ENCODE measurements at places on chromosomes 2 and 18.

DNA sequence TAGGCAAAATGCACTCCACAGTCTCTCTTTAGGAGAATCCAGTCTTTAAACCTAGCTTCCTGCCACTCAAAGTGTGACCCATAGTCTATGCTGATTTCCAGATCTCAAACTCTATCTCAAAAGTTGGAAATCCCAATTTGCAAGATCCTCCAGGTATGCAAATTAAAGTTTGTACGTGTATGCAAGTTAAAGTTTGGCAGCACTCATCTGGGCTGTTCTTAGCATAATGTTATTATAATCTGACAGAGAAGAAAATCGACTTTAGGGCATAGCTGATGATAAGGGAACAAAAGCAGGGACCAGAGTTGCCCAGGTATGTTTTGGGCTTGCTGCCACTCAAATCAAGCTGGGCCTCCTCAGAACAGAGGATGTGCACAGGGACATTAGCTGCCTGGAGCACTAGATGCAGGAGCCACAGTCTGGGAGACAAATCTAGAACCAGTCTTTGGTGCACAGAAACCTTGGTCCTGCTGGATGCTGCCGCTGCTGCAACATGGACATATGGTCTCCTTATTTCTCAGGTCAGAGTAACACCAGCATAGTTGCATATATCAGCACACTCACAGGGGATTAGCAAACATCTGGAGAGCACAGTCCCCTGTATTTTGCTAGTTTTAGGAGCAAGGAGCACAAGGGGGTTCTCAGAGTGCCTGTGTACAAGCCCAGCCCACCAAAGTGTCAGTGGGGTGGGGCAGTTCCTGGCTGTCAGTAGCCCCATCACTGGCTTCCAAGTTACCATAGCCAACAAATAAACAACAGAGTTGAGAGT is 242.6 kb downstream of the TTC32 start:
- no peak for DNase-seq

- no peak for DNase-seq
Measured at GRCh38 chr2:30639836-30640235, 167.4 kb downstream of the CAPN13 start.

DNA sequence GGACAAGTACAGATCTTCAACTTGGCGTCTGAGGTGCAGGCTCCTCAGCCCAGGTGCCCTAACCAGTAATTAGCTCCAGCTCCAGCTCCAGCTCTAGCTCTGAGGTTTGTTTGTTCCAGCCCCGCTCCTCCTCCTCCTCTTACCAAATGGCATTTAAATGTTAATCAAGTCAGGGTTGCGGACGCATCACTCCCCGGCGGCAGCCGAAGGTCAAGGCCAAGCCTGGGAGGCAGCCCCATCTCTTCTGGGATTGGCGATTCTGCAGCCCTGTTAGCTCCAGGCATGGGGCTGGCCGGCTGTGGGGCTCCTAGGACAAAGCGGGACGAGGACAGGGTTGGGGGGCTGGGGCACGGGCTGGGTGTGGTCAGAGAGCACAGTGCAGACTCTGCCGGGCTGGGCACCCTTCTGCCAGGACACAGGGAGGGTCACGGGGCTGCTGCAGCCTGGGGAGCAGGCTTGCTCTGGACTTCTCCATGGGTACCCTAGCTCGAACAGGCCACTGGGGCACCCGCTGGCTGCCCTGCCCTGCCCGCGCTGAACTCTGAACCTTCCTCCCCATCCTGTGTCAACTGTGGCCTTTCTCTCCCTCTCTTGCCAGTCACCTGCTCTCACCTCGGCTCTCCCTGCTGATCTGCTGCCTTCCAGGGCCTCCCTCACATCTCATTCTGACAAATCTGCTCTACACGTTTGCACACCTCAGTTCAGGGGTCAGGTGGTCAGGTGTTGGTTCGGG is 203.3 kb downstream of the CELF4 start:
- no peak for DNase-seq

DNA sequence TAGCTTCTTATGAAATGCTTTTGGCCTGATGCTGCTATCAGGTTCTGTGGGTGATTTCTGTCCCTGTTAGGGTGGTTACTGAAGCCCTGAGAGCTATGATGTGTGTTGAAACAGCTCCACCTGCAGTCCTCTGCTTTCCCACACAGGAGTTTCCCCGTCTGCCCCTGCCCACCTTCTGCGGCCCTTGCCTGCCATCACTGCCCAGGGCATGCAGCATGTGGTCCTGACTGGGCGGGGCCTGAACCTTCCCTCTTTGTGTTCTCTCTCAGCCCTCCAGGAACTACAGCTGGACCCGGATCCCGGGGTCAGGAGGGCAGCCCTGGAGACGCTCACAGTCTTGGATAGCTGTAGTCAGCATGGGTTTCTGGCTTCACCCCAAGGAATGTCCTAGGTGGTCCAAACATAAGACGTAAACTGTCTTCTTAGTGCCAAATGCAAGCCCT is 21.4 kb downstream of the HJURP start:
- DNase-seq: no peak

DNA sequence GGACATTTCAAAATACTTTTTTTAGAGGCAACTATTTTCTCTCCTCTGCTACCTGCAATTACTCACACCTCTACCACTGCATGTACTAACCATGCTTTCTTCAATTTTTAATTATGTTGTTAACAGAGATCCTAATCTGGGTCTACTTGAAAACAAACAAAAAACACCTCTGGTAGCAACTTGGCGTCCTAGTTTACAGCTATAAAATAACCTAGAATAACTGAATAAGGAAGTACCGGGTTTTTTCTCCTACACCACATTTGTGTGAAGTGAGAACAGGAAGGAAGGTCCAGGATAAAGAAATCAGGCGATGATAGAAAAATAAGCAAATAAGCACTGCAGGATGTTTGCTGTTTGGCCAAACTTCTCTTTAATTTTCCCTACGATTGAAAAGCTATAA is 633.5 kb downstream of the LRP1B start:
- no peak for DNase-seq

DNA sequence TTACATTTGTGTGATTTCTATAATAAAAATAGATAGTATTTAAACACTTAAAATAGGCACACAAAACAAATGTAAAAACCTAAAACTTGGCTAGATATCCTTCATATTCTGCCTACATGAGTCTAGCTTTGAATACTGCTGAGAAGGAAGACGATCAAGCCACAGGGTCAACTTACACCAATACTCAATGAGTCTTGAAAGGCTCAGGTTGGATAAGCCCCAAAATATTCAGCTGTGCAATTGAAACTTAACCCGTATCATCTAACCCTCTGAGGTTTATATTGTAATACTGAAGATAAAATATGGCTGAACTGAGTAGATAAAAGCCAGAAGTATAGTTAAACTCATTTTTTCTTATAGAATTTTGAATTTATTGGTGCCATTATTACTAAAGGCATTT is 313.0 kb upstream of the NRXN1 start:
- no peak for DNase-seq

DNA sequence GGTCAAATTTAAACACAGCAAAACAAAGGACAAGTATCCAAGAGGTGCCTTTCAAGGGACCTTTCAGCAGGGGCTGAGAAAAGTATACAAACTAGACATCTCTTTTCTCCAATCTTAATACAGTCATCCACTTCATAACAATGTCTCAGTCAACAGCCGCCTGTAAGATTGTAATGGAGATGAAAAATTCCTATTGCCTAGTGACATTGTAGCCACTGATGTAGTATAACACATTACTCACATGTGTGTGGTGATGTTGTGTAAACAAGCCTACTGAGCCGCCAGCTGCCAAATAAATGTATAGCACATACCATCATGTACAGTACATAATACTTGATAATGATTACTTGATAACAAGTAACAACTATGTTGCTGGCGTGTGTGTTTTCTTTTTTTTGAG is 31.0 kb downstream of the VIT start:
- DNase-seq: no peak

GRCh38 chr2:121058852-121059558 is 226.0 kb downstream of the TFCP2L1 start:
- no peak for DNase-seq

- DNase-seq: no peak
Measured at GRCh38 chr18:31590570-31590969, 1.1 kb upstream of the TTR start.

- DNase-seq: no peak
Measured at GRCh38 chr2:99631700-99632099, 141.9 kb upstream of the REV1 start.

GRCh38 chr2:192137451-192137850 is 57.3 kb downstream of the TMEFF2 start:
- no peak for DNase-seq

DNA sequence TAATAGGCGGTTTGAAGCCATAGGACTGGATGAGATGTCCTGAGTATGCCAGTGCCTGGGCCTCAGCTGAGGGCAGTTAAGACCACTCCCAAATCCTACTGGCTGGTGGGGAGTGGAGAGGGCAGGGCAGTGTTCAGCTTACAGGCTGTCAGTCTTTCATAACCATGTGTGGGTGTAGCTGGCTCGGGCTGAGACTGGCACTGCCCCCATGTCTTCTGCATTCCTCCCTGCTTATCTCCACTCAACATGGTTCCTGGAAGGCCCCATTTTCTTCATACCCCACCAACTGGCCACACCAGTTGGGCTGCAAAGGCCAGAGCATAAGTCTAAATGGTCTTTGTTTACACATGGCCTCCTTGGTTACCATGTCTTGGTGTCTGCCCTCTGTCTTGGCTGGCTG is 17.2 kb upstream of the IL37 start:
- DNase-seq: no peak

DNA sequence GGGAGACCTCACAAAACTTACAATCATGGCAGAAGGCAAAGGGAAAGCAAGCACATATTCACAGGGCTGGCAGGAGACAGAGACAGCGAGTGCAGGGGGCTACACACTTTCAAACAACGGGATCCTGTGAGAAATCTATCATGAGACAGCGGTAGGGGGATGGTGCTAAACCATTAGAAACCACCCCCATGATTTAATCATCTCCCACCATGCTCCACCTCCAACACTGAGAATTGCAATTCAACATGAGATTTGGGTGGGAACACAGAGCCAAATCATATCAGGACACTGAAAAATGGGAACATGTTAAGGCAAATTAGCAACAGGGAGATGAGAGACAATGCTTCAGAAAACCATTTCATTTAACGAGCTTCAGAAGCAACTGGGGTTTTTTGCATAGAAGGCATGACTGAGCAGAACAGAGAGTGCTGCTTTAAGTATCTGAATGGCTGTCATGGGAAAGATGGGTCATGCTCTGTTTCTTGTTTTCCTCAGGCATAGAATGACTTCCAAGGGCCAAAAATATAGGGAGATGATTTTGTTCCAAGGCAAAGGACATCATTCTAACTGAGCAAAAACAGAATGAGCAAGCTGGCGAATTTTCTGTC is 100.8 kb upstream of the MAP2 start:
- no peak for DNase-seq

- DNase-seq: no peak
Measured at GRCh38 chr2:20190170-20190569, 34.8 kb downstream of the SDC1 start.

DNA sequence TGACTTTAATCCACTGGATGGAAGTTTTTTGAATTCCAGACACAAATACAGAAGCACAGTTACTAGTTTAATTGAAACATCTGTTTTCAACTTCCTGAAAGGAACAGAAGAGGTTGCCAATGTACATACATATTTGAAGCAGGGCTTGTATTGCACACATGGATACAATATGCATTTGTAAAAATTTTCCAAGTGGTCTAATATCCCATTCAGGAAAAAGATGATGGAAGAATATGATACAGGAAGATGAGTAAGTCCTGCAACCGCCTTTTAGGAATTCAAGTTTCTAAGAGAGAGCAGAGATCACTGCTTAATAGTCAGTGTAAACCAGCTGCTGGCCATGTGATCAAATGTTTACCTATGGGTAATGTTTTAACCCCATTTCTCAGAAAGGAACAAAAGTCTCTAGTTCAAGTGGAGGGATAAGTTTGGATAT is 265.4 kb downstream of the TRIB2 start:
- no peak for DNase-seq

DNA sequence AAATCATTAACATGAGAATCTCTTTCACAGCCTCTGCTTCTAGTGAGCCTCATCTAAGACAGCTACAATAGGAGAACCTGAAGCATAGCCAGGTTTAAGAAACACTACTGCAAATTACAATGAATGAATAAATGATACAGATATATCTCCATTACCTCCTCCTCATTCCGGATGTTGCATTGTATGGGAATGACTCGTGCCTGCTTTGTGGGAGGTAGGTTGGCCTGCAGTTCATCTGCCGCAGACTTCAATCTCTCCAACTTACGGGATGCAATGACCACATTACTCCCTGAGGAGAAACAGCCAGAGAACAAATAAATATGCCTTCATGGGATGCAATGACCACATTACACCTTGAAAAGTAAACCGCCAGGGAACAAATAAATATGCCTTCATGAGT is 15.4 kb downstream of the PECR start:
- no peak for DNase-seq

DNA sequence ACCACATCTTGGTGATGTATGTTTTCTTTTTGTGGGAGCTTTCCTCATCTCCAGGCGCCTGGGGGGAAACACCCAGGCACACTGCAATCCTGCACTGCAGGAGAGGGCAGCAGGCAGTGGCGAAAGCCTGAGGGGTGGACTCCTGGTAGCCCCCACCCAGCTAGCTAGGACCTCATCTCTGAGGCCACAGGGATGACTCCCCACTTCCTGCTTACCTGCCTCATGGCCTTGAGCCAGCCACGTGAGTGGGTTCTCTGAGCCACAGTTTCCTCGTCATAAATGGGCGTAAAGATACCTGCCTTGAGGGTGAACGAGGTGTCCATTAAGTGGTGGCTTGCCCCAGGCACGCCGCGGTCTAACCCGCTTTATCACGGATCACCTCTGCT is 19.1 kb downstream of the TRAF3IP1 start:
- DNase-seq: no peak

- no peak for DNase-seq
Measured at GRCh38 chr2:130336877-130337734, 5.6 kb upstream of the IMP4 start.

- DNase-seq: no peak
Measured at GRCh38 chr2:221571551-221572218, 419 bp downstream of the EPHA4 start.

GRCh38 chr2:123165616-123166015 is 859.5 kb upstream of the CNTNAP5 start:
- no peak for DNase-seq

DNA sequence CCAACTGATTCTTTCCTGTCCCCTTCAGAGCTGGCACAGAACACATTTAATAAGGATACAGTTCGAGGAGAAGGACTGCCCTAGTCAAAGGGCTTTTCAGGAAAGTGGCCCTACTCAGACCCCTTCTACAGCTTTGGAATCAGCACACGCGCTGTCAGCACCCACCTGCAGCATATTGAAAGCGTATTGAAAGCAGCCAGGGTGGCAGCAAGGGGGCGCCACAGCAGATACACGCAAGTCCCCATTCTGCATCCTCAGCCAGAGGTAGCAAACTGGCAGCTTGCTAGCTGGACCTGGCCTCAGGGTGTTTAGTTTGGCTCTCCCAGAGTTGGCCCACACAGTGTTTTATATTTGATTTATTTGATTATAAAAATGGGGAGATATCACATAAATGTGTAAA is 101.0 kb upstream of the NT5C1B start:
- no peak for DNase-seq

DNA sequence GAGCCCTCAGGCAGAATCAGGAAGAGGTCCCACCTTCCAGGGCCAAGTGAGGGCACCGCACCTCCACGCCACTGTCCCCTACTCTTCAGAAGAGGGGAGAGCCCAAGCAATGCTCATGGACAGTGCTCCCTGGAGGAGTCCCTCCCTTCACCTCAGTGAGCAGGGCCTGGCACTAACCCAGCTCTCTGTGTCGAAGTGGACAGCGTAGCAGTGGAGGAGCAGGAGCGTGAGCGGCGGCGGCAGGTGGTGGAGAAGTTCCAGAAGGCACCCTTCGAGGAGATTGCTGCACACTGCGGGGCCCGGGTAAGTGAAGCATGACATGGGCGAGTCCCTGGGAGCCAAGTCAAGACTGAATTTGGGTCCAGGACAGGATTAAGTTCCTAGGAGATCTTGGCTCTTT is 16.7 kb downstream of the POMC start:
- DNase-seq: no peak
